ENCODE measurements at places on chromosomes 2 and 18.

GRCh38 chr2:233321166-233321565, 13.6 kb downstream of the SAG start:
- no peaks in the 10 kb centered on the region for H3K4me1 ChIP-seq
- H3K27ac ChIP-seq: no peak overlapping the region
- H3K27me3 ChIP-seq: peaks cover 15% of the 10 kb centered on the region
- H3K4me3 ChIP-seq: no peak overlapping the region
- no peaks in the 10 kb centered on the region for H3K36me3 ChIP-seq

- H3K27me3 ChIP-seq: no peaks in the 10 kb centered on the region
- H3K4me1 ChIP-seq: no peaks in the 10 kb centered on the region
- no peak overlapping the region for H3K4me3 ChIP-seq
- H3K27ac ChIP-seq: no peak overlapping the region
- no peaks in the 10 kb centered on the region for H3K36me3 ChIP-seq
- no peak for DNase-seq
Observed at GRCh38 chr2:195411219-195411687, 245.8 kb upstream of the SLC39A10 start.

DNA sequence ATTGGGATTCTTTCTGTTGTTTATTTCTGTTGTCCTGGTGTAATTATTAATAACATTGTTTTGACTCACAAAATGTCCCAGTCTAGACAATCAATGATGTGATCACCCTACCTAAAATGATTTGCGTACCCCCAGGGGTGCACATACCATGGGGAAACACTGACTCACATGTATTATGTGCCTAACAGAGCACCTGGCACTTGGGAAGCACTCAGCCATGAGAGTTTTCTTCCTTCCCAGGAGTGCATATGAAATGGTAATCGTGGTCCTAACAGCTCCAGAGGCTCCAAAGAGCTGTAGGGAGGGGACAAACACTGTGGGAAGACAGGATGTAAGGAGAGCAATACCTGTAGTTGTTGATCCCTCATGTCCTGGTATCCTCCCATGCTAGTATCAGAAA, 187.8 kb upstream of the ERBB4 start:
- no peak overlapping the region for H3K4me3 ChIP-seq
- no peaks in the 10 kb centered on the region for H3K27me3 ChIP-seq

DNA sequence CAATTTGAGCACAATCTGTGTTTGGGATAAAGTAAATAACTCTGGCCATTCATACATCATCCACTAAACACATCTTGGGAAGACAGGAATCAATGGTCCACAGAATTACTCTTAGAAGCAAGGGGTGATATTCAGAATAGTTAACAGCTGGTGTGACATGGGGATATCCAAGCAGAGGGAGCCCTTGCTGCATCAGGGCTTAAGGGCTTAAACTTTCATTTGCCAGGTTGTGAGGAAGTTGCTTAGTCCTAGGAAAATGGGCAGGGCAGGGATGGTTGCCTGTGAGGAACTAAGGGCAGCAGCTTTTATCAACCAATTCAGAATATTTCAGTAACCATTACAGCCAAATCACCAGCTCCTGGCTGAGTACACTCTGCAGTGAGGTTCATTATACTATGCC, 2.0 kb upstream of the ITGA6 start:
- H3K4me3 ChIP-seq: no peak overlapping the region
- no peak overlapping the region for H3K27ac ChIP-seq
- peaks cover 24% of the 10 kb centered on the region for H3K4me1 ChIP-seq
- no peaks in the 10 kb centered on the region for H3K27me3 ChIP-seq

- no peaks in the 10 kb centered on the region for H3K36me3 ChIP-seq
- no peaks in the 10 kb centered on the region for H3K4me1 ChIP-seq
- H3K4me3 ChIP-seq: no peak overlapping the region
- no peaks in the 10 kb centered on the region for H3K27me3 ChIP-seq
- no peak for DNase-seq
Observed at GRCh38 chr2:102668171-102668570, 48.8 kb downstream of the SLC9A2 start.

GRCh38 chr2:23691565-23691964, 235.4 kb downstream of the ATAD2B start:
- H3K36me3 ChIP-seq: peaks cover 97% of the 10 kb centered on the region
- H3K4me1 ChIP-seq: no peaks in the 10 kb centered on the region
- H3K27me3 ChIP-seq: no peaks in the 10 kb centered on the region
- H3K4me3 ChIP-seq: no peak overlapping the region
- no peak for DNase-seq

- H3K36me3 ChIP-seq: peaks cover 18% of the 10 kb centered on the region
- no peak overlapping the region for H3K4me3 ChIP-seq
- H3K4me1 ChIP-seq: no peaks in the 10 kb centered on the region
- DNase-seq: no peak
Observed at GRCh38 chr2:147945660-147946059, 74.9 kb downstream of the ORC4 start.

- no peak overlapping the region for H3K4me3 ChIP-seq
- H3K4me1 ChIP-seq: no peaks in the 10 kb centered on the region
- no peak for DNase-seq
- no peak overlapping the region for H3K27ac ChIP-seq
- H3K27me3 ChIP-seq: no peaks in the 10 kb centered on the region
- no peaks in the 10 kb centered on the region for H3K36me3 ChIP-seq
Observed at GRCh38 chr18:42564761-42565160, 550.7 kb downstream of the RIT2 start.

DNA sequence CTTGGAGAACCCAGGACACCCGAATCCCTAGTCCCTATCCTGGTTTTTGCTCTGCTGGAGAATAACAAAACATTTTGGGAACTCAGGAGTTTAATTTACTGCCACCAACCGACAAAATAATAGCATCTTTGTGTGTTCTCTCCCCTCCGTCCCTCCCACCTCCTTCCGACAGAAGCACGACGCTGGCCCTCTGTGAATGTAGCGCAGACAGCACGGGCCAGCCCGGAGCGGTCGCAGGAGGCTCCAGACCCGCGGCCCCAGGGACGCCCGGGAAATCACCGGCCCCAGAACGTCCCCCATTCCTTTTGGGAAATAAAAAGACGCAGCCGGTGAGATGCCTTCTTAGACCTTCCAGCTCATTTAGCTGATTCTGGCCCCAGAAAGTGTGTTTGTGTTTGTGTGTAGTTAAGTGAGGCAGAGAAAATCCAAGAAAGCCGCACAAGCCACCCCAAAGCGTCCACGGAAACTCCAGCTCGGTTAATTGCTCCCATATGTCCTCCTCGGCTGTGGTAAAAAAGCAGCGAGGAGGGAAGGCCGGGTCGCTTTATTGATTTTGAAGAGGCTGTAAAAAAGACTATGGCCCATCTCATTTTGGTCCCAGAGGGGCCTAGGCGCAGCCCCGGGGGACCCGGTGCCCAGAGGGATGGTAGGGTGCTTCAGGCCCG, 577 bp upstream of the TANC1 start:
- peak overlapping the region; percentile 91 for H3K27ac ChIP-seq
- H3K4me3 ChIP-seq: peak overlapping the region; percentile 97
- no peaks in the 10 kb centered on the region for H3K27me3 ChIP-seq
- peaks cover 32% of the 10 kb centered on the region for H3K4me1 ChIP-seq
- H3K36me3 ChIP-seq: no peaks in the 10 kb centered on the region
- DNase-seq: peak; percentile 34

DNA sequence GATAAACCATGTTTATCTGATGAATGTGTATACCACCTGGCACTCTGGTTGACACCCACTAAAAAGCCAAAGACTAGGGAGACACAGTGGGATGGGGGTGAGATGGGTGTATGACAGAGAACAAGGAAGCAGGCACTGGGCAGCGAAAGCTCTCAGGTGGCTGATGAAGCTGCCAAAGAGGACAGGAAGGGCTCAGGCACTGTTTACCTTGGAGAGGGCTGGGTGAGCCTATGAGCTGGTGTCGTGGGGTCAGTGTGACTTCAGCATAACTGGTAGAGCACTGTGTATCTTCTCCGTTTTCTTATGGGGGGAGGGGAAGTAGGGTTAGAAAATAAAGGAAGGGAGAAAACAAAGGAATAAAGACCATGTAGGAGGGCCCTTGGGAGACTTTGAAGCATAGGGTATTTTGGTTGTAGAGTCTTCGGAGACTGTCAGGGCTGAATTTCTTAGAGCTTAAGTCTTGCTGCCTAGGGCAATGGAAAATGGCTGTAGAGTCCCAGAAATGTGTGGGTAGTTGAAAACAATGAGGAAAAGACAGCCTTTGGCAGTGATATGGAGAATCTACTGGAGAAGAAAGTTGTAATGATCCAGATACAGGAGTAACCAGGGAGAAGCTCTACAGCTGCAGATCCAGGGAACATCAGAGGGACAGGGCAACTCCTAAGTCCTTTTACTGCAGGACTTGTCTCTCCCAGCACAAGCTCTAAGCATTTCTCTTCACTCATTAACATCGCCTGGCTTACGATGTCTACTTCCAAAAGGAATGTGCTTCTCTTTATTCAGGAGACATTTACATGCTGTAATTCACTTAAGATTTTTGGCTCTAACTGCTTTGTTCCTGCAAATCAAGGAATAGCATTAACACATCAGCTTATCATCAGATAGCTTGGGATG, 120.0 kb downstream of the AQP4 start:
- H3K4me3 ChIP-seq: no peak overlapping the region
- DNase-seq: no peak
- H3K36me3 ChIP-seq: no peaks in the 10 kb centered on the region
- no peak overlapping the region for H3K27ac ChIP-seq
- H3K4me1 ChIP-seq: no peaks in the 10 kb centered on the region
- no peaks in the 10 kb centered on the region for H3K27me3 ChIP-seq

DNA sequence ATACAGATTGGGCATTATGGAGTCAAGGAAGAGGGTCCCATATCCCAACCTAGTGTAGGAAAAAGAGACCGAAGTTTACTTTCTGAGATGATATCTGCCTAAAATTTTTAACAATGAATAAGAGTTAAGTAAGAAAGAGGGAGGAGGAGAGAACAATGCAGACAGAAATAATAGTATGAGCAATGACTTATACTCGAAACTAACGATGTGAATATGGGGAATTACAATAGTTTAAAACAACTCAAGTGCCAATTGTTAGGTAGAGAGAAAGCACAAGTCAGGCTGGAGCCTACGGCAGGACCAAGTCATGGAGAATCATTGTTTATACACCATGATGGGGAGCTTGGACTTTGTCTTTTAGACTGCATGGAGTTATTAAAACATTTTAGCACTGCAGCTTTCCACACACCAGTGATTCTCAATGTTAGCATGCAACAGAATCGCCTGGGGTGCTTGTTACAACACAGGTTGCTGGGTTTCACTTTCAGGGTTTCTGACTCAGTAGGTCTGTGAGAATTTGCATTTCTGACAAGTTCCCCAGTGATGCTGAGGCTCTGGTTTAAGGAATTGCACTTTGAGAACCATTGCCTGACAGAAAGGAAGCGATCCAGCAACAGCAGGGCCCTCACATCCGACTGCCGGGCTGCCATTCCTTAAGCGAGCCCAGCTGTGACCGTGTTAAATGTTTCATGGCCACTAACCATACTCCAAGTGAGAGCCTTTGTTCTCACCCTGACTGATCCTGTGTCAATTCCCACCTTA, 511.2 kb downstream of the DCDC2C start:
- no peaks in the 10 kb centered on the region for H3K4me1 ChIP-seq
- H3K27me3 ChIP-seq: no peaks in the 10 kb centered on the region
- no peak overlapping the region for H3K4me3 ChIP-seq
- H3K27ac ChIP-seq: no peak overlapping the region
- no peak for DNase-seq
- no peaks in the 10 kb centered on the region for H3K36me3 ChIP-seq

DNA sequence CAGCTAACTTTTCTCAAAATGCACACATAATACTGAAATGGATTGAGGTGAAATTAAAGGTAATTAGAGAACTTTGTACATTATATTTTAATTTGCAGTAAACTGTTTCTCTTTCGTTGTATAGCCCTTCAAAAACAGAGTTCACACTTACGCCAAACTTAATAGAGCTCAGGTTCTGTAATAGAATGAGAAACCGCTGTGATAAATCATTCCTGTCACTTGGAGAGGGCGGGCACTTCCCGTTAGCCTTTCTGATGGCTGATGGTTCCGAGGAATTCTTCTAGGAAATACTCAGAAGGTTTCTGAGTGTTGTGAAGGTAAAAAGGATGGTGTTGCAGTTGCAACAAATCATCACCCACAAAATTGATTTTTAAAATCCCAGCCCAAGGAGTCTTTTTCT, 155.8 kb upstream of the ALKAL2 start:
- H3K4me1 ChIP-seq: no peaks in the 10 kb centered on the region
- H3K27me3 ChIP-seq: no peaks in the 10 kb centered on the region
- no peak for DNase-seq
